ENCODE measurements at places on chromosomes 16 and 17.

DNA sequence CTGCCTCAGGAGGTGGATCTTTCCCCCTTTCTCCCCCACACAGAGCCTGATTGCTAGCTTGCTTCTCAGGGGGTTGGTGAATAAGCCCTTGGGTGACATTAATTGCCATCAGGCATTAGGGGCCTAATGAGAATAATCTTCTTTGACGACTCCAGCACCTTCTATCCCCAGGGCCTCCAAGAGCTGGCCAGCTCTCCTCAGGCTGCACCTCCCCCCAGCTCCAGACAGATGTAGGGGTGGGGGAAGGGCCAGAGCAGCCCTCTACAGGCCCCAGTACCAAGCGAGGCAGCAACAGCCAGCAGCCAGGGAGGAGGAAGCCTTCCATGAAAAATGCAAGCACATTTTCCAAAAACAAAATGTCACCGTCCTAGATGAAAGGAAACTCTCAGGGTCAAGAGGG is 1.4 kb upstream of the TMEM132E start:
- DNase-seq, result no peak

DNA sequence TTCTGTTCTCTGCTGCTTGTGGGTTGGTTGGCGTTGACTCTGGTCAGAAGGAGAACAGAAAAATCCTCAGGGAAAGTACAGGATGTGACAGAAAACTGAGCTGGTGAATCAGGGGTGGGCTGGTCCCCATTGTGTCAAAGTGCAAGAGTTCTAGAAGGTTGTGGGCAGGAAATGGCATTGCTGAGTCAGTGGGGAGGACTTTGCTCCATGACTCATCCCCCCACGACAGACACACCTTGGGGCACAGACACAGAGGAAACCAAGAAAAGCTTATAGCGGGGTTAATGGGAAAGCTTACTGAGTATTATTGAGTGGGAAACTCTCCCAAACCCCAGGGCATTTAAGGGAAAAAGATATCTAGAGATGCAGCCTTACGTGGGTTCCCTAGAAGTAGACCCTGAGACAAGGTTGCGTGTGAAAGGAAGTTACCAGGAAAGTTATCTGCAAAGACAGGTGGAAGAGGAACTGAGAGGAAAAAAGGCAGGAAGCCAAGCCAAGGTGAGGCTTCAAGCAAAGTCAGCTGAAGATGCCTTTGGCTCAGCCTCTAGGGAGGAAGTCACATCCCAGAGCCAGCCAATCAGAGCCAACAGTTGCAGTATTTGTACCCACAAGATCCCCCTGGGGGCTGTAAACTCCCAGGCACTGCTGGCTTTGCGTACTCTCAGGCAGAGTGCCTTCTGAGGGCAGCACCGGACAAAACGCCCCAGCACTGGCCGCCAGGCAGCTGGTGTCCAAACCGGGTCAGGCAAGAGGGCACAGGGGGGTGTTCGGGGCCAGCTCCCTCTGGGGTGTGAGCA is 86.4 kb downstream of the FOXL1 start:
- DNase-seq, result no peak

- DNase-seq, result no peak
Measured at GRCh38 chr17:75093548-75094158, 5.9 kb downstream of the SLC16A5 start.

- no peak for DNase-seq
Measured at GRCh38 chr17:78965491-78965924, 14.2 kb downstream of the LGALS3BP start.

- DNase-seq, result no peak
Measured at GRCh38 chr16:31862761-31863160, 10.8 kb upstream of the ZNF267 start.
